ENCODE measurements at places on chromosomes 2 and 18. TPM values are rescaled to one million over a fixed set of nuclear protein-coding genes. Genes with fewer than 3 reads are reported as not detected.

GRCh38 chr2:97688062-97688827 lies 18.7 kb downstream of the C2orf92 start:
- DNase-seq, result no peak

The DSC1 gene
- 2.1 TPM for total RNA-seq

DNA sequence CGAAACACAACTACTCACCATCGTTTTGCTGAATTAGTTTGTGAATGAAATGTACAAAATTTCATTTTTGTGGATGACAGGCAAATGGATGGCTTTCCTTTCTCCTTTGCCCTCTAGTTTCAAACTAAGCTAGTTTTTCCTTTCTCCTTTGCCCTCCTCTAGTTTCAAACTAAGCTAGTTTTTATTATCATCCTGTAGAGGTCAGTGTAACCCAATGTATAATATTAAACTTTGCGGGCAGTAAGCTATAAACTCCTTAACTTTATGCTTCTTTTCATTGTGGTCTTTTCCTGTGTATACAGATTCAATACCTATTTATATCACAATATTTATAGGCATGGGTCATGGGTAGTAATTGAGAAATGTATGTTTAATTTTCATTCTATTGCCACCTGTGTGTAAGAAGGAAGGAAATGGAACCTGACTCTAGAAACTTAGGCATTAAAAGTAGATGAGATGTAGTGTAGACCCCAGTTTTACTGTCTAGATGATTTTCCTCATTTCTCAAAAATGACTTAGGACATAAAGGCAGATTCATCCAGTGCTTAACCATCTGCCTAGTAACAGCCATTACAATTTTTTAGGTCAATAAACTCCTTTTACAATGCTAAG lies 58.1 kb downstream of the MAP3K19 start:
- no peak for DNase-seq

- DNase-seq, result no peak
Observed at GRCh38 chr2:108612153-108612513, 77.9 kb downstream of the LIMS1 start.

- no peak for DNase-seq
Observed at GRCh38 chr2:200131307-200131706, 175.2 kb upstream of the SPATS2L start.

GRCh38 chr18:8006979-8007378 lies 439.9 kb downstream of the PTPRM start:
- no peak for DNase-seq

DNA sequence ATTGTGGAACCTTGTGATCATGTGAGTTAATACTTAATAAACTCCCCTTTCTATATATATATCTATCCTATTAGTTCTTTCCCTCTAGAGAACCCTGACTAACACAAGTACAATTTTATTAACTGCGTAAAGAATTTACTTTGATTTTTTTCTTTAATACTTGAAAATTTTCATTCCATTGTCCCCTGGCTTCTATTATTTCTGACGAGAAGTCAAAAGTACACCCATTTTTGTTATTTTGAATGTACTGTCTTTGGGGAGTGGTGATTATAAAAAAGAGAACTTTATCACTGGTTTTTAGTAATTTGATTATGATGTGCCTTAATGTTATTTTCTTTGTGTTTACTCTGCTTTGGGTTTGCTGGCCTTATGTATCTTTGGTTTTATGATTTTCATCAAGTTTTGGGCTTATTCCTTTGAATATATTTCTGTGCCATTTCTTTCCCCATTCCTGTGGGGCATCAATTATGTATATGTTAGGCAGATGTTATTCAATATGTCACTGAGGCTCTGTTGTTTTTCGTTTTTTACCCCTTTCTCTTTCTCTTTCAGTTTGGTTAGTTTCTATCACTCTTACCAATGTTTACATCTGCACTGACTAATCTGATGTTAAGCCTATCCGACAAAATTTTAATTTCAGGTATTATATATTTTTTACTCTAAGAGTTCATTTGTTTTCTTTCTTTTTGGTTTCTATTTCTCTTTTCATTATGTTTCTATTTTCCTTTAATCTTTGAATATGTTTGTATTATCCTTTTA lies 271.4 kb downstream of the CAMKMT start:
- no peak for DNase-seq

DNA sequence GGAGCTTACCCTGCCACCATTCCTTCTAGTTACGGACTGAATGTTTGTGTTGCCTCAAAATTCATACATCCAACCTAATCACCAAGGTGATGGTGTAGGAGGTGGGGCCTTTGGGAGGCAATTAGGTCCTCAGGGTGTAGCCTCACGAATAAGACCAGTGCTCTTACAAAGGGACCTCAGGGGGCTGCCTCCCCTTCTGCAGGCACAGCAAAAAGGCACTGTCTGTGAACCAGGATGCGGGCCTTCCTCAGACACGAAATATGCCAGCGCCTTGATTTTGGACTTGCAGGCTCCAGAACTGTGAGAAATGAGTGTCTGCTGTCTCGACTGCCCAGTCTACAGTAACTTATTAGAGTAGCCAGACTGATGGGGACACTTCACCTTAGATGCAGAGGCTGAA lies 150.4 kb upstream of the HDAC4 start:
- DNase-seq, result no peak

The RUFY4 gene
- total RNA-seq, result 0.11 TPM

DNA sequence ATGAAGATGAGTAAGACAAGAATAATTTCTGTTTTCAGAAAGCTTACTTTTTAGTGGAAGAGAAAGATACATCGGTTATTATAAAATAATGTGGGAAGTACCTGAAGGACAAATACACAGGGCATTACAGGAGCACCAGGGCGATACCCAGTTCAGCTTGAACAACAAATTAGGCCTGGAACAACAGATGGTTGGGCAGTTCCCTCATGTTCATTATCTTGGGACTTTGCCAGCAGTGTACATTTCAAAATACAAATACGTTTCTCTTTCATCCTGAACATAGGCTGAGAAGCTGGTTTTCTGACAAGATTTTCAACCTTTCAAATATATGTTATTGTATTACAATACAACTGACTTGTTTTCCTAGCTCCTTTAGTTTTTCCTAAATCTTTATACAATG lies 79.6 kb downstream of the TGIF1 start:
- DNase-seq, result no peak

DNA sequence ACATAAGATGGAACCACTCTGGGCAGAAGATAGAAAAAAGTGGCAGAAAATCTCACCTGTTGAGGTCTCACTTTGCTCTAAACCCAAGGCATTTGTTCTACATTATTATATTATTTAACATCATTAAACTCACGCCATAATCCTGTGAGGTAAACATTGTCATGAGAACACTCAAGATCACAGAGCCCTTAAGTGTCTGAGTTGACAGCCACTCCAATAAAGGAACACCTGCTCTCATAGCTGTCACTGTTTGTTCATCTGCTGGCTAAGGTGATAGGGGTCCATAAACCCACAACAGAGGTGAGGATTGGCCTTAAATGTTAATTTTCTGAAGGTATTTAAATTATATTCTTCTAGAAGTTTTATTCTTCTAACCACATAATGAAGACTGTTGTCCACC lies 439.7 kb downstream of the RIT2 start:
- no peak for DNase-seq

- no peak for DNase-seq
Observed at GRCh38 chr18:34871435-34871834, 161.3 kb downstream of the DTNA start.

The EPB41L3 gene
- 182 TPM for total RNA-seq

GRCh38 chr2:132969371-132969985 lies 299.5 kb upstream of the LYPD1 start:
- DNase-seq, result no peak

- DNase-seq, result peak; percentile 52
Observed at GRCh38 chr2:157784169-157784822, 91.8 kb downstream of the ACVR1 start.

DNA sequence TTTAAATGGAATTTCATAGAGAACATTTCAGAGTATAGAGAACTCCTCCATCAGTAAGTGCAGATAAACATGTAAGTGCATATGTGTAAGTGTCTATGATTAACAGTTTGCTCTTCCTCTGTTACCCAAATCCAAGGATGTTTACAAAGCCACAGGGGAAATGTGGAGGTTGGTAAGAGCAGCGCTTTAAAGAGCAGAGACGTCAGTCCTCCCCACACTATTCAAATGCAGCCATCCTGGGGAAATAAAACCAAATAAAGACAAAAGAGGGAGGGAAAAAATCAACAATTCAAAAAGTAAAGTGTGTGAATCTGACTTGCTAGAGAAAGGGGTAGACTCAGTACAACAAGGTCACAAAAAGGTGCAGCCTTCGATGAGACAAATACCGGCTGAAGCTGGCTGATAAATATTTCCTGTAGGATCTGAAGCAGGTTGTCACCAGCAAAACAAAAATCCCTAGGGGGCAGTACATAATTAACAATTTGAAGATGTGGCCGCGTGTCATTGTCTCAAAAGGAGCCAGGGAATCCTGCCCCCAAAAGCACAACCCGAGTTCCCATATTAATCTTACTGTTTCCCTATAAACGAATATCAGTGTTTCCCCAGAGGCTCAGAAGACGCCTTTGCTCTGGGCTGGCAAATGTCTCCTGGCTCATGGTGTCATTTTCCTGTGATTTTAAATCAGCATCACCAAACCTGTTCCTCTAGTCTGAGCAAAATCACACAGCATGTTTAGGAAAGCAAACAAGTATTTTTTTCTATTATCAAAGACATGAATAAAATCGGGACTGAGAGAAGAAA lies 216.5 kb downstream of the CDCA7 start:
- peak; percentile 68 for DNase-seq

- DNase-seq, result no peak
Observed at GRCh38 chr2:170098626-170099312, 79.2 kb upstream of the MYO3B start.

GRCh38 chr2:217887841-217888701 lies 114.7 kb downstream of the TNS1 start:
- peak; percentile 42 for DNase-seq

DNA sequence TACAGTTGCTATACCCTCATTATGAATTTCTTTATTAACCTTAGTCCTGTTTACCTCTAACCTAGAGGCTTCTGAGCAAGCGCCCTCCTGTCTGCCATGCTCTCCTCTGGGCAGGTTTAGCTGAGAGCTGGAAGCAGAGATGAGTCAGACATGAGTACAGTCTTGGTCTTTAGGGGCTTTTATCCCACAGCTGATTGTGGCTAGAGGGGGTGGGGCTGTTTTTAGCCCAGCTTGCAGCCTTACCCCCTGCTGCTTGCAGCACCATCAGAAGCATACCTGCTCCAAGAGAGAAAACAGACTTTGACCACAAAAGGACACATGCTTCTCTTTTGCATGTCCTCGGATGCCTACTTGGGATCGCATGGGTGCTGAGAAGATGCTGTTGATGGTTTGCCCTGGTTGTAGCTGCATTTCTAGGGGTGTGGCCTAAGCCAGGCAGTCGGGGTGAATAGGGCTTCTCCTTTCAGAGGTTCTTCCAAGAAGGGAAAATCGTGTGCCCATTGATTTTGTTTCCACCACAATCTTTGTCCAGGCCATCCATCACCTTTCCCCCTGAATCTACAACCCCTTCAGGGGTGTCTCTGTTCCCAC lies 115.0 kb upstream of the LGALSL start:
- DNase-seq, result no peak

GRCh38 chr2:39432701-39433100 lies 4.4 kb downstream of the MAP4K3 start:
- DNase-seq, result no peak

GRCh38 chr2:219042750-219043149 lies 1.4 kb upstream of the CFAP65 start:
- DNase-seq, result no peak

DNA sequence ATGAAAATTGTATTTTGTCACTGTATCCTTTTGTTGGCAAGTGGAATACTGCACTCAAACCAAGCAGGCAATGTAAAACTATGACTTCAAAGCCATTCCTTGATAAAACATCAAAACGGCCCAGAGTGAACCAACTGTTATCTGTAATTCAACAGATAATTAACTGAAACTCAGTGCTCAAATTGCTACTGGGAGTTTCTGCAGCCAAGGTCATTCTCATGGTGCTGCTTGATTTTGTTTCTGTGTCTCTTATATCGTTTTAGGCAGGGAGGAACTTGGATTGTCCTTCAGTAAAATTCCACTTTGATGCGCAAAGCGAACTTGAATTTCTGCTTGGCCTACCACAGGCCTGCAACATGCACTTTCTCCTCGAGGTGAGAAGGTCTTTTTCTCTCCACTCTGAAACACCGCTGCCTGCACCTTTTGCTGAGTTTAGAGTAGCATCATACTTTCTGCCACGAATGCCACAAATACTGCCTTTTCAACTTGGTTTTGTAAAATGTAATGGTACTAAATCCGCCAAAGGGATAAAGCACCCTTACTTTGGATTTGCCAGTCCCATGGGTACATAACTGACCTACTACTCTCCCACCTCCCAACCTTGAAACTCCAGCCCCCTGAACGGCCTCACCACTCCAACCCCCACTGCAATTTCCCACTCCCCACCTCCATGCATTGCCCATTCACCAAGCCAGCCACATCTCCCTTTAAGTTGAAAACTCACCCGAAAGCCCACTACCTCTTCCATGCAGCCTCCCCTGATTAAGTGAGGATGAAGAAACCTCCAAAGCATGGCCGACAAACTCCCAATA lies 204.7 kb downstream of the TGIF1 start:
- no peak for DNase-seq

The SMARCAL1 gene
- 32.2 TPM for total RNA-seq

The GATA6 gene
- 49.0 TPM for total RNA-seq

The LOXHD1 gene
- total RNA-seq, result 1.4 TPM

- DNase-seq, result no peak
Observed at GRCh38 chr18:46322411-46322891, 218.3 kb downstream of the HAUS1 start.

- no peak for DNase-seq
Observed at GRCh38 chr18:43863180-43863579, 585.9 kb upstream of the SYT4 start.

GRCh38 chr2:149990965-149991364 lies 403.4 kb upstream of the MMADHC start:
- DNase-seq, result no peak

The AQP12A gene
- not detected for total RNA-seq

The PIKFYVE gene
- total RNA-seq, result 26.7 TPM

The TGFA gene
- total RNA-seq, result 3.7 TPM

DNA sequence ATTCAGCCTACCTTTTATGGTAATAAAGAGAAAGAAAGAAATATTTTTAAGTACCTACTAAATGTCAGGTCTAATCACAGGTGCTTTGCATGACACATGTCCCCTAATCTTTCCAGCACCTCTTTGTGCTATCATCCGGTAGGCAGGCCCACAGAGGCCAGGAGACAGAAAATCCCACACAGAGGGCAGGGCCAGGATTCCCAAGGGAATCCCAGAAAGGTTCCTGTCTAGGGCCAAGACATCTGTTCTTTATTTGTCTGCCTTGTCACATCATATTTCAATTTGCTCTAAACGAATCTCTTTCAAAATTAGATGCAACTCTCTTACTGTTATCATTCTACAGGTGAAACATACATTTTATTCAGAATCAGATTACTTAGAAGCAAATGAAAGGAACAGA lies 676.1 kb upstream of the GYPC start:
- no peak for DNase-seq

DNA sequence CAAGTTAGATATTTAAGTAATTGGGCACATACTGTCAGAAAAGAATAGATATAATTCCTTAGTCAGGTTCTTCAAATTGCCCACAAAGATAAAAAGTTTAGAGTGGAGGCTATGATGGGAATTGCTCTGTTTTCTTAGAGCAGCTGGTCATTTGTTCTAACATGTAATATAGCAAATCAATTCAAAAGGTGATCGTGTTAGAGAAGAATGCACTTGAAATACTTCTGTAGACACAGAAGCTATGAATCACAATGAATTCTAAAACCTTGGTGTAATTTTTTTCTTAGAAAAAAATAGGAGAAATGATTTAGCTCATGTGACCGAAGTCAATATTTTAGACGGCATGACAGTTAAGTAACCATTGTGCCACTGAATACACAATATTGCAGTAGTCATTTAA lies 918.1 kb upstream of the LRATD1 start:
- DNase-seq, result no peak
